ENCODE measurements at places on chromosomes 16 and 17.

DNA sequence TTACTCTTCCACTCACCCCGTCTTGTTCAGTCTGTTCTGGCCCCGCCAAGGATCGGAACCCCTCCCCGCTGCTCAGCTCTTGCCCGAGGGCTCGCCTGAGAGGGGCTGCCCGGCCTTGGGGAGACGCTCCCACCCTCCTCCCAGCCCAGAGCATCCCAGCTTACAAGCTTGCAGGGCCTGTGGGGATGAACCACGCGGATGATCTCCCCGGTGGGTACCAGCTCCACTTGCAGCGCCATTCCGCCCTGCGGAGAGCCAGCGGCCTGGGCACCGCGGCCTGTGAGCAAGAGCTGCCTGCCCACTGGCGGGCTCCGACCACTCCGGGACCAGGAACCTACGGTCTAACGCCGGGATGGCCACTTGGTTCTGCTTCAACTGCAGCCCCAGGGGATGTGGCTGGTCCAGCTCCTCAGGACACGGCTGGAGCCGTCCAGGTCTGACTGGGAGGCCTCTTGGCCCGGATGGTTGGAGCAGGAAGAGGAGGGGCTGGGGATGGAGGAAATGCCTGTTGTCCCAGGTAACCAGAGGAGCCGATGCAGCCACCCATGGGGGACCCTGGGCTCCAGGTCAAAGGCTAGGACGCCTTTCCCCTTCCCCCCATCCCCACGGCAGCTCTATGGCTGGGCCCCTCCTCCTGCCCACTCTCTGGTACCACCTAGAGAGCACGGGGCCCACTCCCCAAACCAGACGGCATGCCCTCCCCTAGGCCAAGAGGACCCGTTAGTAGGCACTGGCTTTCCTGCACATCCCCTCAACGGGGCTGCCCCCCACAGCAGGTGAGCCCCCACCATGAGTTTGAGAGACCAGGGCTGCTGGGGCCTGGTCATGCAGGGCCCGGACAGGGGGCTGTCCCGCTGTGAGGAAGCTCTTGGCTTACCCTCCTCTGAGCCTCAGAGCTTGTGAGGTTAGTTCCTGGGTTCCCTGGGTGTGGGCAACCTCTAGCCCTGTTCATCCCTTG, at the start of gene MYO1C:
Gene MYO1C (minus strand): TSS at position 438 of the 958 bp plus-strand sequence. CDS start 199 bp downstream, at position 239.
- no peak for DNase-seq

GRCh38 chr17:8789743-8790142, 9.4 kb downstream of the MFSD6L start:
- DNase-seq: no peak

- DNase-seq: no peak
Measured at GRCh38 chr17:40451420-40451819, 8.2 kb downstream of the IGFBP4 start.

DNA sequence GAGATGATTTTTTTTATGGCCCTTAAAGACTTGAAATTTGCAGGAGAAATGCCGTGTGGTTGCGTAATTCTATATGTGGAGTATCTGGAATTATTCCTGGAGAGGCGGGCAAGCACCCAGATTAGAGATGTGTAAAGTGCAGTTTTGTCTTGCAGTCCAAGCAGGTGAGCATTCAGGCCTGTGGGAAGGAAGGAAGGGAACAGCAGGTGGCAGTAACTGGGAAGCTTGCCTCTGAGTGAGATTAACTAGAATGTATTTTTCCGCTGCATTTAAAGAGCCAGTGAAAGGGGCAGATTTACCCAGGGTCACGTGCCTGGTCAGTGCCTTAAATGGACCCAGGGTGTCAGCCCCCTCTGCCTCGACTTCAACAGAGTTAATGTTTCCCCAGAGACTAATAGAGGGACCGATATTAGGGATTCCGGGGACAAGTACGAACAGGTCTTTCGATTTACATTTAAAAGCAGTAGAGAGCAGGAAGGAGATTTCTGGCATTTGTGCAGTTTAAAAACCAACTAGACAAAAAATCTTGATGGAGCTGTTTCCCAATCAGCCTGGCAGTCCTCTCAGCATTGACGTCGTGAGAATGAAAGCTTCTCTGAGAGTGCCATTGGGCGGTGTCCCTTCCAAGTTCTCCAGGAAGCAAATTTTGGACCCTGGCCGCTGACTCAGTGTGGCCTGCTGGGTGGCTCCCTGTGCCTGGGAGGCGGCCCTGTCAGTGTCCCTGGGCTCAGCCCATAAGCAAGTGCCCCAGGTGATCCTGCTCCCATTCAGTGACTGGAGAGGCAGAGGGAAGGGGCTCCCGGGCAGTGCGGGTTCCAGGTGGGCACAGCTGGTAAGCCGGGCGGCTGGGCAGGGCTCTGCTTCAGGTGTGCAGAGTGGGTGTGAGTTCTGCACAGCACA, 38.2 kb downstream of the KSR1 start:
- DNase-seq: peak; percentile 76

DNA sequence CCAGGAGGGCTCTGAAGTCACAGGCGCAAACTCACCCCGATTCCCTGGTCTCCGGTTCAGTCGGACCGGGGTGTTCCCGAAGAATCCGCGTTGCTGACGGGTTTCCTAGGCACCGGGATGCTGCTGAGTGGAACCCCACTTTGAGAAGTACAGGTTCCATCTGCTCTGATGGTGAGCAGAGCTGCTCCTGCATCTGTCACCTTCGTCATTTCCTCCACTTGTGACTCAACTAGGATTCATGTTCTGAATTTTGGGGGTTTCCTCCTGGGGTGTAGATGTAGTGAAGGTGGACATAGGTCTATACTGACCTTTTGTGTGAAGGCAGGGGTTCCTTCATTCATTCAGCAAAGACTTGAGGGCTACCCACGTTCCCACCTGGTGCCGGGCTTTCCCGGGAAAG, 25.0 kb downstream of the LGALS3BP start:
- no peak for DNase-seq

- DNase-seq: no peak
Measured at GRCh38 chr17:48429638-48430586, at the start of gene SKAP1. Gene SKAP1, minus strand, starts transcription at chr17:48430214.

- DNase-seq: no peak
Measured at GRCh38 chr17:82786427-82786826, 34.6 kb downstream of the TBCD start.

- no peak for DNase-seq
Measured at GRCh38 chr16:15829460-15829859, 27.4 kb downstream of the MYH11 start.

DNA sequence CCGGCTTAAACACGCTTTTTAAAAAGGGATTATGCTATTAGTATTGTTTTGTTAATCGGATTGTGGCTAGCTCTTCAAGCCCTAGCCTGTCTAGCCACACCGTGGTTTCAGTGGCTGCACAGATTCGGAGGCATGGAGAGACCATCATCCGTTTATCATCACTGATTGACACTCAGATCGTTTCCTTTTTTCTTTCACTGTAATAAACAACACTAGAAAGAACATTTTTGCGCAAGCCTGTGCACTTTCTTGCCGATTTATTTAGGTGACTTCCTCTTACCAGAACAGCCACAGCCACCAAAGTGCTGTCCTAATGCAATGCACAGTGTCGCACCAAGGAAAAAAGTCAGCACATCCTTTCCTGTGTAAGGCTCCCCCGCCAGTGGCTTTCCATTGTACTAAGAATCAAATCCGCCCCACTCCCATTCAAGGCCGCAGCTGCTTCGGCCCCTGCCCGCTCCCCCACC, 78.2 kb downstream of the CRISPLD2 start:
- peak; percentile 44 for DNase-seq

DNA sequence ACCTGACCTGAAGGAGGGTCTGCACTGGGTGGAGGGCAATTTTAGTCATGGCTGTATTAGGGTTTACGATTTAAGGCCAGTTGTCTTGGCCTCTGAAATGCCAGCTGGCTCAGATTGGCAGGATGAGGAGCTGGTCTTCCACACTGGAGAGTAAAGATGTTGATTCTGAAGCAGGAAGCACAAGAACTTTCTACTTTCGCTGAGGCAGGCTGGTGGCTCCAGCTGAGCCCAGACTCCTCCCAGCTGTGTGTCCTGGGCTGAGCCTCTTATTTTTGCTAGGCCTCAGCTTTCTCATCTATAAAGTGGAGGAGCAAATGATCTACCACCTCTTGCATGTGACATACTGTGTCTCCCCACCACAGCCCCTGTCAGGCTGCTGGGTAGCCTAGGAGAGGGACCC, 74.4 kb downstream of the MRM1 start:
- no peak for DNase-seq

DNA sequence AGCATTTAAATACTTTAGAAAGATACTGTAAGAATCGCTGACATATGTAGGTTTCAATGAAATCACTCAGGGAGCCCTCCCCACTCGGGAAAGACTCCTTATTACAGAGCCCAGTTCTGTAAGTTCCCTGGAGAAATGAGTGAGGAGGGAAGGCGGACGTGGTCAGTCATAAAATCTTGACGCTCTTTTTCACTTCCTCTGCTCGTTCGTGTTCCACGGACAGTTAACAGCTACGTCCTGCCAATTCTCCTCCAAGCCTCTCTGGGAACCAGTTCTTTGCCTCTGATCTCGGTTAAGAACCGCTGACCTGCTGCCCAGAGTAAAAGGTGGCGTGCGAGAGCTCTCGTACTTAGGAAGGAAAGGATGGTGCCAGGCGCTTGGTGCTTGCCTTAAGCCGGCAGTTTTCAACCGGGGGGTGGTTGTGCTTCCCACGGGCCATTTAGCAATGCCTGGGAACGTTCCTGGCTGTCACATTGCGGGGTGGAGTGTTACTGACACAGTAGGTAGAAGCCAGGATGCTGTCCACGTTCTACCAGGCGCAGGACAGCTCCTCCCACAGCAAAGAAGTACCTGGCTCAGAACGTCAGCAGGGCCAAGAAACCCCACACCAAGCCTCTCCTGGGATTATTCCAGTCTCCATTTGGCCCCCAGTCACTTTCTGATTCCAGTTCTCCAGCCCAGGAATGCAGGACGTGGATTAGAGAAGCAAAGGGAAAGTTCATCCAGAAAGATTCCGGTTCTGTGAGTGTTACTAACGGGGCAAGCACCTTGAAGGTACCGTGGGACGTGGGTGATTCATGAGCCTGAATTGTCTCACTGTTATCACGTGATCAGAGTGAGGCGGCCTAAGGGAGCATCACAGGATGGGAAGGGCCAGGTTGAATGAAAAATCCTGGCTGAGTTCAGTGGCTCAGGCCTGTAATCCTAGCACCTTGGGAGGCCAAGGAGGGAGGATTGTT, 87.7 kb downstream of the MRM3 start:
- no peak for DNase-seq

DNA sequence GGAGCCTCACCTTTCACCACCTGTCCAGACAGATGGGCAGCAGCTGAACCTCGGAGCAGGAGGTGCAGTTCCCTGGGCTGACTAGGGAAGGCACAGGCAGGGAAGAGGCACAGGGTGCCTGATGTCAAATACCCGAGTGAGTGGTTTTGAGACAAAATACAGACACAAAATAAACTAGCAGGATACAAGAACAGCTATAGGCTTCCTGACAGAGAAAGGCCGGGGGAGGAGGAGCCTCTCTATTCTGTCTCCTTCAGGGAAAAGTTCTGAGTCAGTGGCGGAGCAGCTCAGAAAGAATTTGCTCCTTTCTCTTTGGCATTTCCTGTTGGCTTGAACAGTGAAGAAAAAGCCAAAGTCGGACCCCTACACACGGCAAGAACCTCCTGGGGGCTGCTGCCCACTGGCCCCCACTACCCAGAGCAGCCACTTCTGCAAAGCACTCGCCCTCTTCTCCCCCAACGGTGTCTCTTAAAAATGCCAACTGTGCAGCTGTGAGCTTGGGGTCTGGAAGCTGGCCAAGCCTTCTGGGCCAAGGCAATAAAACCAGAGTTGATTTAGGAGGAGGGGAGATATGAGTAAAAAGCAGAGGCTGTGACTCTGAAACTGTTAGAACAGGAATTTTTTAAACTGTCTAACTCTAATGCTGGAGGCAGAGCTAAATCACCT, 14.4 kb upstream of the FAAP100 start:
- DNase-seq: no peak

DNA sequence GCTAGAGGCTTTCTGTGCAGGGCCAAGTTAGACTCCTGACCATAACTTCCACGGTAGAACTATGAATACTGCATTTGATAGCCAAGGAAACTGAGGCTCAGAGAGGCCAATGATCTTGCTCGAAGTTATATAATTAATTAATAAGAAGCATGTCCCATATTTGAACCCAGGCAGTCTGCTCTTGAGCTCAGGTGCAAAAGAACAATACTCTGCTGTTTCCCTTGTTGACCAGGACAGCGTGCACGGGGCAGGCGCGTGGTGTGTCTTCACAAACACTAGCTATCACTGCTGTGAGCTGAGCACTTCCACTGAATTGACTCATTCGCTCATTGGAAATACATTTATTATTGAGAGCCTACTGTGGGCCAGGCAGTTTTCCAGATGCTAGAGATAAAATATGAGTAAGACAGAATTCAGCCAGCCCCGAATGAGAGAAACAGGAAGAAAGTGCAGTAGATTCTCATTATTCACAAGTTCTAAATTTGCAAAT, 1.6 kb downstream of the CHD9 start:
- no peak for DNase-seq

DNA sequence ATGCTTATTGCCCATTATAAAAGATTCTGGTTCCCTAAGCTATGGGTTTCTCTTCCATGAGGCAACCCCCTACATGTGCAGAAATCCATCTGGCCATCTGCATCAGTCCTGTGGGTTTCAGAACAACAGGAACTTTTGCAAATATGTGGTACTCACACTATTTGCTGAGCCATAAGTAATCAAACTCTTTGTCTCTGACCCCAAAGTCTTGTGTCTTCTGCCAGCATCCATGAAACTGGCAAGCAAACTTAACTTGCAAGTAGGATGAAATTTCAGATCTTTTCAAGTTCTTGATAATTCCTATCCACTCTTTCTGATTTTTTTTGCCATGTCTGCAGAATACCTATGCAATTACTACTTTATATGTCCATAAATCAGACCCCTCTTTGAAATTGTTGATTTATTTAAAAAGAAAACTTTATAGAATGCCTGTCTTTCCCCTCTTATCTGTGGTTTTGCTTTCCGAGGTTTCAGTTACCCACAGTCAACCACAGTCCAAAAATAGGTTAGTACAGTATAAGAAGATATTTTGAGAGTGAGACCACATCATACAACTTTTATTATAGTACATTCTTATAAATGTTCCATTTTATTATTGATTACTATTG, 158.4 kb upstream of the IRX3 start:
- no peak for DNase-seq

DNA sequence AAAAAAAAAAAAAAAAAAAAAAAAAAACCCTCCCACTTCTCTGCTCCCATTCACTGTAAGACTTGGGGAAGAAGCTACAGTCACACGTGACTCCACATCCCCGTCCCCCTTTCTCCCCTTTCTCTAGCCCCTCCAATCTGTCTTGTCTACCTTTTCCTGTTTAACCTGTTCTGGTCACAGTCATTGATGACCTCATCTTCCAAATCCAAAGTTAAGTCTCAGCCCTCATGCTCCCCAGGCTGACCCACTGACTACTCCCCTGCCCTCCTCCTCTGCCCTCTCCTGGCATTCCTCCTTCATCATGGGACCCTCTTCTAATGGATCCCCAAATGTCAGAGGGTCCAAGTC, 1.6 kb upstream of the CDH5 start:
- DNase-seq: no peak

DNA sequence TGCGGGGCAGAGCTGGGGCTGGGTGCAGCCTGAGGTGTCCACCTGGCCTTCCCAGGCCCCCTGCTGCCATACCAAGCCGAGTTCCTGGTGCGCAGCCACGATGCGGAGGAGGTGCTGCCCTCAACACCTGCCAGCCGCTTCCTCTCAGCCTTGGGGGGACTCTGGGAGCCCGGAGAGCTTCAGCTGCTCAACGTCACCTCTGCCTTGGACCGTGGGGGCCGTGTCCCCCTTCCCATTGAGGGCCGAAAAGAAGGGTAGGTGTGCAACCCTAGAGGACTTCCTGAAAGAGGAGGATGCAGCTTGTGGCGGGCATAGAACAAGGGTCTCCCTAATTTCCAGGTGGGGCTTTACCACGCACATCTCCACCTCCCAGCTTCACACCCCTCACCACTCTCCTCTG, 2.5 kb downstream of the SGCA start:
- DNase-seq: no peak

- no peak for DNase-seq
Measured at GRCh38 chr16:31007684-31008083, 2.8 kb downstream of the STX1B start.
